D341Med (cell line): ENCODE measurements at places on chromosomes 1 and 21.

- DNase-seq, result peak; percentile 74
Measured at GRCh38 chr1:145846201-145846612, 777 bp downstream of the NUDT17 start.

DNA sequence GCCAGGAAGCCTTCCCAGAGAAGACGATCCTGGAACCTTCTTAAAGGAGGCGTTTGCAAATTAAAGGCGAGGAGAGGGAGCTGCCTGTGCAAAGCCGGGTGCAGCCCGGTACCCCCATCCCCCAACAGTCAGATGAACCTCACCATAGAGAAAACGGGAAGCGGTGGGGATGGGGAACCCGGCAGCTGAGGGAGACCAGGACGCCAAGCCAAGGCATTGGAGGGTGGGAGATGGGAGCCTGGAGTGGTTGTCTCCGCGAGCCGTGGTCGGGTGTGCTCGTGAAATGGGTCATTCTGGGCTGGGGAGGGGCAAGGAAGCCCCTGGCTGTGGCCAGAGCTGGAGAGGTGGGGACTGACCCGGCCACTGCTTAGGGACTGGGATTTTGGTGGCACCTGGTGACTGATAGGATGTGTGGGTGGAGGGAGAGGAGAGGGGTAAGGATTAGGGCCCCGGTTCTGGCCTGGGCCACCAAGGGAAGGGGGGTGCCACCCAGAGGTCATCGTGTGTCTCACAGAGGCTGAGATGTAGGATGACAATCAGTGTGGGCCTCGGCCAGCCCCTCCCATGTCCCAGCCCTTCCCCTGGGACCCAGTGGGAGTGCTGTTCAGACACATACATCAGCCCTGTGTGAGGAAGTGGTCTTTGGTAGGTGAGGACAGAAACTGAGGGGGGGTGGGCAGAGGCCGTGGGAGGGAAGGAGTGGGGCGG lies 676 bp upstream of the PADI2 start:
- no peak for DNase-seq

DNA sequence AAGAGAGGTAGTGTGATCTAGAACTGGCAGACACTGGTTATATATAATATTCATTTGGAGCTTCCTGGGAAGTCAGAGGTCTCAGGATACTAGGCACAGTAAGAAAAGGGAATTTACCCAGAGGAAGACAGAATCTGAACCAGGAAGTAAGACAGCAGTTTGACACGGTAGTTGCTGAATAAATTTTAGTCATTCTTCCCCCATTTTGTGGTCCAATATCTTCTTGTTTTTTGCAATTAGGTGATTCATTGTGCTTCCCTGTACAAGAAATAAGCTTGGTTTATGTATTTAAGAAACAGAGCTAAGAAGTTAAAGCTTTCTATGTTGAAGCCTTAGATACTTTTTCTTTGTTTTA lies 1.3 kb downstream of the TMEM167B start:
- no peak for DNase-seq

GRCh38 chr21:45128613-45129188 lies 54.3 kb downstream of the ADARB1 start:
- DNase-seq, result peak; percentile 84

DNA sequence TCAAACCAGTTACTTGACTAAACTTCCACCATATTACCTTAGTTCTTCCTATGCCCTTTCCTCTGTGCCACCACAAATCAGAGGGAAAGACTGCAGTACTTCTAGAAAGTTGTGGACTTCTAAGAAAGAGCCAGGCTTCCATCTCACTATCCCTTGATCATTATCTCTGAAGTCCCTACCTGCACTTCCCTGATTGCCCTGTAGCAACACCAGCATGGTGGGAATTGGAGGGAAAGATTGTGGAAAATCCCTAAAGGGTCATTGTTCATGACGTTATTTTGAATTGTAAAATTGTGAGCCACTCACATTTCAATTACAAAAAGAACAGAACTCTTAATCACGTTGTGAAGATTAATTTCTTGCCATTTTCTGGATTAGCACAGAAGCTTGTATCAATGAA lies 23.4 kb upstream of the KIAA1614 start:
- no peak for DNase-seq

GRCh38 chr21:27363719-27364477 lies 397.0 kb upstream of the ADAMTS5 start:
- no peak for DNase-seq

DNA sequence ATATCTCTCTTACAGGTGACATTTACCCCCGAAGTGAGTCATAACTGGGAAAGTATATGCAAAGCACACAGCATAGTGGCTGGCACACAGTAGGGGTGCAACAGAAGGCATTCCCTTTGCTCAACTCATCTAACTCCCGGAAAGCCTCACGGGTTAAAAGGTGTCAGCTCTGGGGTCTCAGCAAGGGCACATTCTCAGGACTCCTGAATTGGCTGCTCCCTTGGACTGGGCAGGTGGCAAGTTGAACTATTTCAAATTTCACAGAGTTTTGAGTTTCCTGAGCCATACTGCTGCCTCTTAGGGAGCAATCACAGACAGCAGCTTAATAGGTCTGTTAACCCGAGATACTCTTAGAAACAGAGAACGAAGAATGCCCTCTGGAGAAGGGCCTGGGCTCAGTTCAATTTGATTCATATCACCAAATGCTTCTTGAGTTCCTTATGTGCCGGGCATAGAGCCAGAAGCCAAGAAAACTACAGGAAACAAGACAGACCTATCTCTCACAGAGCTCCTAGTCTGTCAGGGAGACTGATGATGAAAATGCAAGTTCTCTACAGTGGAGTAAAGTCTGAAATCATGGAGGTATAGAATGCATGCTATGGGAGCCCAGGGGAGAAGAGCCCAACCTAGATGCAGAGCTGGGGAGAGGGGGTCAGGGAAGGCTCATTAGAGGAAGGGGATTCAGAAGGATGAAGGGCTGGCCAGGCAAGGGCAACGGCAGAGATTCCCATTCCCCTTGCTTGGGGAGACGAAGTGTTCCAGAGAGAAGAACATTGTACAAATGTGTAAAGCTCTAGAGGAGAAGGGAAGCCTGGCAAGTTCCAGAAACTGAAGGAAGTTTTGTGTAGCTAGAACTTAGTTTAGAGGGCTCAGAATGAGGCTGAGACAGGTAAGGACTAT lies 143.9 kb upstream of the HMGB4 start:
- no peak for DNase-seq

- no peak for DNase-seq
Measured at GRCh38 chr21:16376673-16377072, 646.9 kb downstream of the USP25 start.

DNA sequence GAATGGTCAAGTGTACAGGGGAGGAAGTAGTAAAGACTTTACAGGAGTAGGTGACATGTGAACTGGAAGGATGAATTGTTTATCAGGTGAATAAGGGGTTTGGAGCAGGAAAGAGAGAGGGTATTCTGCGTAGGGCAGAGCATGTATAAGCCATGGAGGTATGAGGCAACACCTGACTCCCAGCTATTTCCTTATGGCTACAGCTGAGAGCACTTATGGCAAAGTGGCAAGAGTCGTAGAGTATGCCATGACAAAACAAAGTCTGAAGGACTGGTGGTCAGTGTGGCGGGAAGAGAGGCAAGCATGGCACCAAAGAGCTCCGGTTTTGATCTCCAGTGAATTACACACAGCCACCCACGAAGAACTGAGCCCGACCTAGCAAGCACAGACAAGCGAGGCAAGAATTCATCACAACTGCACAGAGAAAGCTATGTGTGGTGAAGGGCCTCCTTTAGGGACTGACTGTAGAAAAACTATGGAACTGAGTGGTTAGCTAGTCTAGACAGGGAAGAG lies 9.0 kb upstream of the ELOVL1 start:
- no peak for DNase-seq

- DNase-seq, result no peak
Measured at GRCh38 chr1:213658457-213658856, 329.3 kb upstream of the PROX1 start.

- no peak for DNase-seq
Measured at GRCh38 chr1:68141071-68142021, 90.9 kb upstream of the DIRAS3 start.

DNA sequence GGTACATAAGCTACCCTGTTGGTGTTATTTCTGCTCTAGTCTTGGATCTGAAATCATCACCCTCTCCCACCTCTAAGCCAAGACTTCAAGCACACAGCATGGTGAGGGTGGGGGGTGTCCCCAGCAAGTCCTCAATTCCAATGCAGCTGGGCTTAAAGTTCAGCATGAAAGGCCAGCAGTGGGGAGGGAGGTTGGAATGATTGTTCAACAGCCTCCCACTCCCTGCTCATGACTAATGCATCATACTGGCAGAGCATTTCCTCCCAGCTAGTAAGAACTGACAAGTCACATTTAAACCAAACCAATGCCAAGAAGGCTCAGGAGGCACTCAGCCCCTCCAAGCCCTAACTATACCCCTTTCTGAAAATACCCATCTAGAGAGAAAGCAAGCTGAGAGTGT lies 50.1 kb downstream of the TIAM1 start:
- no peak for DNase-seq

- DNase-seq, result no peak
Measured at GRCh38 chr1:222975472-222976122, 160.8 kb downstream of the DISP1 start.

GRCh38 chr1:26744075-26744959 lies 43.4 kb upstream of the PIGV start:
- DNase-seq, result peak; percentile 30

- DNase-seq, result no peak
Measured at GRCh38 chr1:187270256-187270655, 441.5 kb downstream of the PLA2G4A start.

DNA sequence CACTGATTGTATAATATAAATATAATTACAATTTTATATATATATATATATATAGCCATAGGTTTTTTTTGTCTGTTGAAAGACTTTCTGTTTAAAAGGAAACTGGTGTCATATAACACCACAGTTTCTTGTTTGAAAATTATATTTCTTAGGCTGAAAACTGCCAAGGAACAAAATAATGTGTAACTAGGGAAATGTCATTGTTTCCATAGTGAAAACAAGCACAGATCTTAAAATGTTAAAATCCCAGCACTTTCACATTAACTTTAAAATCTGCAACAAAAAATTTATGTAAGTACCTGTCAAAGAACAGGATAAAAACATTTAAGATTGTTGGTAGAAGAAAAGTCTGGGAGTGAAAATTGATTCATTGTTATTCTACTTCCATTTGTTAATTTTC lies 104.2 kb downstream of the ATP6V1G3 start:
- DNase-seq, result no peak

- no peak for DNase-seq
Measured at GRCh38 chr1:24443241-24443656, 27.6 kb downstream of the NIPAL3 start.

GRCh38 chr21:34158866-34159835 lies 85.8 kb downstream of the MRPS6 start:
- DNase-seq, result no peak

DNA sequence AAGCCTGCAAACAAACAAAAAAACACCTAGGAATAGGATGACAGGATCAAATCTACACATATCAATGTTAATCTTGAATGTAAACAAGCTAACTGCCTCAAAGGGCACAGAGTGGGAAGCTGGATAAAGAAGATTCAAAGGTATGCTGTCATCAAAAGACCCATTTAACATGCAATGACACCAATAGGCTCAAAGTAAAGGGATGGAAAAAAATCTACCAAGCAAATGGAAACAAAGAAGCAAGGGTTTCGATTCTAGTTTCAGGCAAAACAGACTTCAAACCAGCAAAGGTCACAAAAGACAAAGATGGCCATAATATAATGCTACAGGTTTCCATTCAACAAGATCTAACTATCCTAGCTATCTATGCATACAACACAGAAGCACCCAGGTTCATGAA lies 16.2 kb upstream of the OR2T10 start:
- no peak for DNase-seq

DNA sequence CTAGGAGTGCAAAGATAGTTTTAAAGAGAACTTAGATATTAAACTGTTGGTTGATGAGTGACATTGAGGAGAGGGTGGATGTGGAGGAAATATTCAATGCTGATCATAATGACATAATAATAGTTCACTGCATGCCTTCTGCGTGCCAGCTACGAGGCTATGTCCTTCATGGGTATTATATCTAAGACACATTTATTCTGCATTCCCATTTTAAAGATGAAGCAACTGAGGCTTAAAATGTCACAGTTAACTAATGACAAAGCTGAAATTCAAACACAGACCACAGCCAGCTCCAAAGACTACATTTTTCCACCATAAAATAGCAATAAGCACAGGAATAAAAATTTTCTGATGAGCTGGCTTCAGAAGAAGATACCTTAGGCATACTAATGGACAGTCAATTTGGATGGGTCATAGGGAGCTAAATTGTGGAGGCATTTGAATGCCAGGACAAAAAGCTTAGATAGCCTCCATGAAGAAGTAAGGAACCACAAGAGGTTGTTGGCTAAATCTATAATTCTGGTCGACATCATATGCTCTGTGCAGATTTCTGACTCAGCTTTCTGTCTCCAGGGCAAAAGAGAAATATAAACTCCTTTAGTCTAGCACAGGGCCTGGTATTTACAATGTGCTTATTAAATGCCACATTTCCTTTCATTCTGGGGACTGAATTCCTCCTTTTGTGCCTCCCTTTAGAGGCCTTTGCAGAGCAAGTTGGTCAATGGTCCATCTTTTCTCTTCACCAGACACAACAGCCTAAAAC lies 71.2 kb upstream of the NRIP1 start:
- no peak for DNase-seq

- DNase-seq, result no peak
Measured at GRCh38 chr1:27992276-27992675, 32.5 kb downstream of the XKR8 start.

- no peak for DNase-seq
Measured at GRCh38 chr1:238674316-238674715, 712.1 kb upstream of the CHRM3 start.

DNA sequence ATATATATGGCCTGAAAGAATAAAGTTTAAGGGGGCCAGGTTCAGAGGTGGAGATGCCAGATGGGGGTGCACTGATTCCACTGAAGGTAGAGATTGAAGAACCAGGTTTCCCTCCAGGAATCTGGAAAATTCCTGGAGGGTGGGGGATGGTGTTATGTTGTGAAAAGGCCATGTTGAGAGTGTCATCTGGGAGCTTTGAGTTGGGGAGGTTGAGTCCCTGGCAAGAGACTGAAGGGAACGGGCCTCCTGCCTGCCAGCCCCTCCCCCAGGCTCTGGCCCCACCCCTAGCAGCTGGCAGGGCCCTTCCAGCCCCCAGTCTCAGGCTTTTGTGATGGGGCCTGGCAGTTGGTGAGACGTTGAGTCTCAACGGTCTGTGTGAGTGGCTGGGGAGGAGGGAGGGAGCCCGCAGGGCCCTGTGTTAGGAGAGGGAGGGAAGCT lies 4.1 kb downstream of the PTPRU start:
- peak; percentile 67 for DNase-seq

DNA sequence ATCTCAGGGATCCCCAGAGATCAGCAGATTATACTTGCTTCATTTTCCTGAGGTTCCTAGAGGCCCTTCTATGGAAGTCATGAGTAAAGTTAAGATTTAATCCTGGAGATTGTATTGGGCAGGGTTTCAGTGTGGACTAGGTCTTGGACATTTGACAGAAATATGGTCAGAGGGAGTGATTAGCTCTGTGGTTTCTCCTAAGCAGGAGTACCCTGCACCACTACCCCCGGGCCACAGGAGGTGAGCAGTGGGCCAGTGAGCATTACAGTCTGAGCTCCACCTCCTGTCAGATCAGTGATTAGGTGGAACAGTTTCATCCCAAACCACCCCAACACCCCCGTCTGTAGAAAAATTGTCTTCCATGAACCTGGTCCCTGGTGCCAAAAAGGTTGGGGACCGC lies 43.2 kb downstream of the PHACTR4 start:
- DNase-seq, result no peak

GRCh38 chr1:232457595-232457994 lies 172.3 kb downstream of the SIPA1L2 start:
- DNase-seq, result no peak

- DNase-seq, result no peak
Measured at GRCh38 chr21:45324489-45325205, 37.0 kb upstream of the POFUT2 start.

GRCh38 chr1:150567717-150568593 lies 11.5 kb downstream of the MCL1 start:
- DNase-seq, result peak; percentile 61
